ENCODE measurements at places on chromosomes 4 and X.

- no peak for DNase-seq
These were observed 63.4 kb downstream of the CLOCK start for GRCh38 chr4:55483315-55483714.

- DNase-seq: no peak
These were observed 17.9 kb downstream of the ATP8A1 start for GRCh38 chr4:42638993-42639392.

DNA sequence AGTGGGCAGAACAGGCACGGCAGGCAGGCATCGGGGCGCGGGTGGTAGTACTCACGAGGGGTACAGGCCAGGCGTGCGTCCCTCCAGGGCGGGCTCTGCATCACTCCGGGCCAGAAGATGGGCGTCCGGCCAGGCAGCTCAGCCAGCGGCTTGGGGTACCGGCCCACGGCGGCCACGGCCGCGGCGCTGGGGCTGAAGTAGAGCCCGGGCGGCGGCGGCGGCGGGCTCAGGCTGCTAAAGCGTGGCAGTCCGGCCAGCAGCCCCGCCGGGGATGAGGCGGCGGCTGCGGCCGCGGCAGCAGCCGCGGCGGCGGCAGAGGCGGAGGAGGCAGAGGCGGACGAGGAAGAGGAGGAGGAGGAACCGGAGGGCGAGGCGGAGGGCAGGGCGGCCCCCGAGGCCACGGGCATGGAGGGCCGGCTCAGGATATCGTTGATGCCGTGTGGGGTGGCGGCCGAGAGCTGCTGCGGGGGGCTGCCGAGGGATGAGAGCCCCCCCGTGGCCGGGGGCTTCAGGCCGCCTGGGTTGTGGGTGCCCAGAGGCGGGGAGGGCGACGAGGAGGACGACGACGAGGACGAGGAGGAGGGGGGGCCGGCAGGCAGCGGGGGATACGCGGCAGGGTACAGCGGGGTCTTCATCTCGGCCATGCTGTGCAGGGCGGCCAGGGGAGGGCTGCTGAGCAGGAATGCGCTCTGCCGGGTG, 1.4 kb downstream of the NKX6-1 start:
- no peak for DNase-seq

GRCh38 chr4:182126096-182126495, 117.1 kb upstream of the TENM3 start:
- DNase-seq: no peak

- DNase-seq: no peak
These were observed 39.9 kb downstream of the CNGA2 start for GRCh38 chrX:151774421-151774820.

DNA sequence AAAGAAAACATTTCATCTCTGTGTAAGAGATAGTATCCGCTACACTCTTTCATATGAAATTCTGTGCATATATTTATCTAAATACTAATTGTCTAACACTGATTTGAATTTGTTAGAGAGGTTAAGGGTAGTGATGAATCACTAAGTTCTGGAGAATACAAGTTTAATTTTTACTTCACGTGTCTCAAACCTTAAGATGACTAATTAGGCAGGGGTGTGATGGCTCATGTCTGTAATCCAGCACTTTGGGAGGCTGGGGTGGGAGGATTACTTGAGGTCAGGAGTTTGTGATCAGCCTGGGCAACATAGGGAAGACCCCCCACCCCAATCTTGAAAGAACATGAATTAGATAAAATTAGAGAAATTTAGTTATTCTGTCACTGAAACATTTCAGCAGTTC, 2241.9 kb downstream of the PCDH7 start:
- no peak for DNase-seq

DNA sequence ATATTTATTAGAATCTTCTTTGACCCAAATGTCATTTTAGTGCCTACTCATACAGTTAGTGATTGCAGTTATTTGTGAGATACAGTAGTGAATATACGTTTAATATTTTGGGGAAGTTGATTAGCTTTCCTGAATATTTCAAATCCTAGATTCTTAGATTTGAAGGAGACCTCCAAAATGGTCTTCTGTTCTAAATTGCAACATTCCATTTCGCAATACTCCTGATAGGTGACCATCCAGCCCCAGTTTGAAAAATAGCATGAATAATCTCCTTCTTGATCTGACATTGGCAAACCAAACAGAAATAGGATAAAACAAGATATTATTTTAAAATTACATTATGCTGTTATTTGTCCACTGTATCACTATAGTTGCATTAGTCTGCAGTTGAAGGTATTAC, 505.6 kb downstream of the GRID2 start:
- no peak for DNase-seq

GRCh38 chr4:108171339-108172230, 2.9 kb upstream of the LEF1 start:
- no peak for DNase-seq
